ENCODE measurements at places on chromosomes 1 and 21. TPM values are rescaled to one million over a fixed set of nuclear protein-coding genes. Genes with fewer than 3 reads are reported as not detected.
A peak's percentile ranks its signal among the peaks of the same experiment; 100 is the strongest.

- no peaks in the 10 kb centered on the region for H3K36me3 ChIP-seq
- no peak overlapping the region for H3K27ac ChIP-seq
- no peak for DNase-seq
- no peak overlapping the region for H3K4me3 ChIP-seq
Observed at GRCh38 chr21:23638131-23638695, 1969.1 kb downstream of the MRPL39 start.

- peaks cover 4% of the 10 kb centered on the region for H3K36me3 ChIP-seq
- no peak for DNase-seq
- no peak overlapping the region for H3K27ac ChIP-seq
- H3K4me1 ChIP-seq = peaks cover 44% of the 10 kb centered on the region
- H3K27me3 ChIP-seq = no peaks in the 10 kb centered on the region
Observed at GRCh38 chr1:82788660-82789059, 987.9 kb downstream of the ADGRL2 start.

LIPI gene
- total RNA-seq = not detected

GRCh38 chr1:236081546-236082227 lies 16.8 kb upstream of the NID1 start:
- no peak overlapping the region for H3K4me3 ChIP-seq
- H3K27me3 ChIP-seq = no peaks in the 10 kb centered on the region
- peaks cover 14% of the 10 kb centered on the region for H3K4me1 ChIP-seq
- H3K36me3 ChIP-seq = no peaks in the 10 kb centered on the region
- no peak for DNase-seq

DNA sequence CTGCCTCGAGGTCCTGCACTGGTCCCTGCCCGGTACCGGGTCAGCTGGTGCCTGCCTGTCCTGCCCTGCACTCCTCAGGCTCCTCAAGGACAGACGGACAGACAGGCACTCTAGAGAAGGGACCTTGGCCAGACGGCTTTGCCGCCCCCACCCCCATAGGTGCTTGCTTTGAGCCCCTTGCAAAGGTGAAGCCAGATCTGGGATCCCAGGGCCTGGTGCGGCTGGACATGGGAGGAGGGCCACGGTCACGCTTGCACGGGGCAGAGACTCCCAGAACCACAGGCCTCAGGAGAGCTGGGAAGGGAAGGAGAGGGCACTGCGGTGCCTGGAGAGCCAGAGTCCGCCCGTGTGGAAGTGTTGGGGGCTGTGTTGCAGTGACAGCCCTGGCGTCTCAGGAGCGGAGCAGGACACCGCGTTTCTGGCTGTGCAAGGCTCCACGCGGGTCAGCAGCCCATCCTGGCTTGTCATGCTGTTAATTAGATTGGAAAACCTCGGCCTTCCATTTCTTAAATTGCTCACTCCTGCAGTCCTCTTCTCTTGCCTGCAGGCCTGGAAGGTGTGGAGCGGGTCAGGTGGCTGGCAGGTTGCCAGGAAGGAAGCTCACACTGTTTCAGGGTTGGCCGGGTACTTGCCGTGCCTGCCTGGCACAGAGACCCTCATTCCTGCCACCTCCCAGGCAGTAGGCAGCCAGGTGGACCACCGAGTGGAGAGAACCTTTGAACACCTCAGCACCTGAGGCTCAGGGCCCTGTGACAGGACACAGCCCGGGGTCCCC lies 16.3 kb downstream of the COL18A1 start:
- peaks cover 19% of the 10 kb centered on the region for H3K4me1 ChIP-seq
- no peaks in the 10 kb centered on the region for H3K36me3 ChIP-seq
- H3K27me3 ChIP-seq = peaks cover 8% of the 10 kb centered on the region
- no peak overlapping the region for H3K4me3 ChIP-seq

DMBX1 gene
- not detected for total RNA-seq

PCAT6 gene
- 4.5 TPM for total RNA-seq

- DNase-seq = no peak
- no peaks in the 10 kb centered on the region for H3K27me3 ChIP-seq
- peaks cover 19% of the 10 kb centered on the region for H3K36me3 ChIP-seq
- no peak overlapping the region for H3K27ac ChIP-seq
- peaks cover 4% of the 10 kb centered on the region for H3K4me1 ChIP-seq
Observed at GRCh38 chr1:234463749-234464148, 15.2 kb downstream of the TARBP1 start.

COL9A2 gene
- 9.0 TPM for total RNA-seq

DNA sequence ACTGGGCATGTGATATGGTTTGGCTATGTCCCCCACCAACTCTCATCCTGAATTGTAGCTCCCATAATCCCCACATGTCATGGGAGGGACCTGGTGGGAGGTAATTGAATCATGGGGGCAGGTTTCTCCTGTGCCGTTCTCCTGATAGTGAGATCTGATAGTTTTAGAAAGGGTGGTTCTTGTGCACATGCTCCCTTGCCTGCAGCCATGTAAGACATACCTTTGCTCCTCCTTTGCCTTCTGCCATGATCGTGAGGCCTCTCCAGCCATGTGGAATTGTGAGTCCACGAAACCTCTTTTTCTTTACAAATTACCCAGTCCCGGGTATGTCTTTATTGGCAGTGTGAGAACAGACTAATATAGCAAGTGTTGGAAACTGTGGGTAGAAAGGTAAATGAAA lies 99.5 kb upstream of the HMCN1 start:
- peaks cover 12% of the 10 kb centered on the region for H3K36me3 ChIP-seq
- no peaks in the 10 kb centered on the region for H3K27me3 ChIP-seq
- H3K4me3 ChIP-seq = no peak overlapping the region
- no peak overlapping the region for H3K27ac ChIP-seq
- DNase-seq = no peak
- no peaks in the 10 kb centered on the region for H3K4me1 ChIP-seq

SH2D1B gene
- total RNA-seq = not detected

PRAMEF17 gene
- total RNA-seq = not detected

DNA sequence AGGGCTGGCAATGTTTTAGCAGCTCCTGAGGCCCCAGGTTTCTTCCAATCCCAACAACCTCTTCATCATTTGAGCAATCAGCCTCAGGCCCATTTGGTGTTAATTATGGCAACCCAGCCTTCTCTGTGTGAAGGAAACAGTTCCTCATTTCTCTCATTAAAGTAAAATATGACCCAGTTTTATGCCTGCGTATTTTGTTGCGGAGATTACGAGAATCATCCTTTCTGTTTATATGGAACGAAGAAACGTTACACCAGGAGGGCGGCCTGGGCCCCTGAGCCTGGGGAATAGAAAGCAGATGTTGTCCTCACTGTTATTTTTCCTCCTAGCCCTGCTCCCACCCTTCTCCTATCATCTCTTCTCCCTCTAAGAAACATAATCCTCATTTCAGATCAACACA lies 332.2 kb upstream of the USP24 start:
- DNase-seq = no peak
- no peak overlapping the region for H3K4me3 ChIP-seq
- H3K4me1 ChIP-seq = no peaks in the 10 kb centered on the region
- no peaks in the 10 kb centered on the region for H3K27me3 ChIP-seq
- no peaks in the 10 kb centered on the region for H3K36me3 ChIP-seq

RNU1-2 gene
- total RNA-seq = 2,478 TPM

- H3K27ac ChIP-seq = no peak overlapping the region
- H3K36me3 ChIP-seq = no peaks in the 10 kb centered on the region
- no peaks in the 10 kb centered on the region for H3K4me1 ChIP-seq
- H3K4me3 ChIP-seq = no peak overlapping the region
- H3K27me3 ChIP-seq = peaks cover 21% of the 10 kb centered on the region
Observed at GRCh38 chr1:165174491-165174890, 182.0 kb downstream of the LMX1A start.

- H3K4me3 ChIP-seq = no peak overlapping the region
- H3K36me3 ChIP-seq = peaks cover 7% of the 10 kb centered on the region
Observed at GRCh38 chr1:172912765-172913260, 137.9 kb downstream of the TNFSF18 start.

DUSP10 gene
- 1.6 TPM for total RNA-seq

OR14K1 gene
- not detected for total RNA-seq

GRCh38 chr21:33650230-33650629 lies 7.9 kb downstream of the ITSN1 start:
- DNase-seq = no peak
- H3K4me1 ChIP-seq = peaks cover 30% of the 10 kb centered on the region
- no peak overlapping the region for H3K27ac ChIP-seq
- no peaks in the 10 kb centered on the region for H3K27me3 ChIP-seq

DNA sequence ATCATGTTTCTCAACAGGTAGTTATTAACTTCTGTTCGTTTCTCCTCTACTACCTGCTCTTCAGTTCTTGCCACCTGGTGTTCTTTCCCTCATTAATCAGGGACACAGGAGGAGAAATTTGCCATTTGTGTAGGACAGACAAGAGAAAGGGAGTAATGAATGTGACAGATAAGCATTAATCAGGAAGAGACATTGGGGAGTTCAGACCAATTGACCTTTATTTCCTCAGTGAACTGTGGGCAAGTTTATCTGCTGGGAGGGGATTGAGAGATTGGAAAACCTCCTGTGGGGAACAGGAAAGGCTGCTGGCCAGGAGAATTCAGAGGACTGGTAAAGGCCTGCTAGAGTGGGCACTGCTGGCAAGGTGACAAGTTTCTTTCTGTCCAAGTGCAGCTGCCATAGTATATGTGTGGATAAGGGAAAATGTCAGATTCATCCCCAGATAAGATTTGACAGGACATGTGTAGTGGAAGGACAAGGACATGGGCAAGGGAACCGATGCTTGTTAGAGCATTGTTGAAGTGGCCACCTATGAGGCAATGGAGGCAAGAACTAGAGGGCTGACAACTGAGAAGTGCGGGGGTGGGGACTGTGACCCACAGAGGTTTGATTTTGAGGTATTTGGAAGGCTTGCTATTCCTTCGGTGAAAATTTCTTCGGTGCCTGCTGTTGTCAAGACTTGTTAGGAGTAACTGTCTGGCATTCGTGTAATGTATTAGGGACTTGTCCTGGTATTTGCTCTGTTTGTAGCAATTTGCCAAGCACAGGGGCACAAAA lies 12.6 kb downstream of the SZT2 start:
- H3K27me3 ChIP-seq = no peaks in the 10 kb centered on the region
- no peak for DNase-seq
- no peak overlapping the region for H3K27ac ChIP-seq

DNA sequence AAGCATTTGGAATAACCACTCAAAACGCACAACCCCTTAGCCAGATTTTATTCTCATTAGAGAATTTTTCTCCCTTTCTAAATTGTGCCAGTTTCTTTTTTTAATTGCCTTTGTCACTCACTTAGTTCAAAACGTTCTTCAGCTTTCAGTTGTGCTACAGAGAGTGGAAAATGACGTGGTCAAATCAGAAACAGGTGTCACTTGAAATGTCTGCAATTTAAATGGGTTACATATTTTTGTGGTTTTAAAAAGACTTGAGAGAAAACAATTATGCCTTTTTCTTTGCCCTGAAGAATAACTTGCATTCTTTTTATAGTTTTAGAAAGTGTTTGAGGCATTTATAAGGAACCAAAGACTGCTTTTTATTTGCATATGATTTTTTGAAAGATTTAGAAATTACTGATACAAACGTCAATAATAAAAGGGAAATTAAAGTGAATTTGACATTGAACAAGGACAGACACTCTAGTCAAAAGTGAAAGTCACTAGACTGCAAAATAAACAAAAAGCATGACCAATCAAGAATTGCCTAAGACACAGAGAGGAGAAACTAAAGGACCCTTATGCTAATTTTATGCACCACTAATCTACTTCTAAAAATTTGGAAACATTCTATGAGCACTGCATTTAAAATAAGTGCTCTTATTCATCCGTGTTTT lies 191.0 kb downstream of the TPR start:
- H3K36me3 ChIP-seq = peaks cover 3% of the 10 kb centered on the region
- peaks cover 8% of the 10 kb centered on the region for H3K4me1 ChIP-seq
- DNase-seq = no peak
- H3K27me3 ChIP-seq = no peaks in the 10 kb centered on the region

FALEC gene
- 1.2 TPM for total RNA-seq

DNA sequence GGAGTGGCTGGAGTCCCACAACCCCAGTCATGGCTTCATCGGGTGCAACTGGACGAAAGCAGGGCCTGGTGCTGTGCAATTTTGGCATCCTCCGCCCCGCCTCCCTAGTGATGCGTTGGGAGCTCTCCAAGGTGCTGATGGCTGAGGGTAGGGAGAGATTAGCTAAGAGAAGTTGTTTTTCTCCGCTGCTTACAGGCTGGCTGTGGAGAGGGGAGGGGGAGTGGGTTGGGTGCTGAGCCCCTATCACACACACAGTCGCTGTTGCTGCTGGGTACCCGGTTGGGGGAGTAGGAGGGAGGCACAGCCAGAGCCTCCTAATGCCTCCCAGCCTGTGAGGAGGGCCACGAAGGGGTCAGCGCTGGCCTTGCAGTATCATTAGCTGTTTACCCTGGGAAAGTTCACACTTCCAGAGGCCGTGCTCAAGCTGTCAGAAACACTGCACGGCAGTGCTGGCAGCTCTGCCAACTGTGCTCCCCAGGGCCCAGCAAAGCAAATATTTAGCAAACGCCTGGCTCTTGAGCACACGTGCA lies 110.0 kb downstream of the GRIK3 start:
- peaks cover 15% of the 10 kb centered on the region for H3K27me3 ChIP-seq
- no peak overlapping the region for H3K27ac ChIP-seq
- peaks cover 6% of the 10 kb centered on the region for H3K4me1 ChIP-seq
- no peaks in the 10 kb centered on the region for H3K36me3 ChIP-seq
- DNase-seq = peak; percentile 88

GRCh38 chr1:101566883-101567538 lies 330.2 kb downstream of the S1PR1 start:
- no peaks in the 10 kb centered on the region for H3K4me1 ChIP-seq
- no peaks in the 10 kb centered on the region for H3K36me3 ChIP-seq
- no peak overlapping the region for H3K4me3 ChIP-seq
- DNase-seq = no peak
- no peaks in the 10 kb centered on the region for H3K27me3 ChIP-seq
- H3K27ac ChIP-seq = no peak overlapping the region

DNA sequence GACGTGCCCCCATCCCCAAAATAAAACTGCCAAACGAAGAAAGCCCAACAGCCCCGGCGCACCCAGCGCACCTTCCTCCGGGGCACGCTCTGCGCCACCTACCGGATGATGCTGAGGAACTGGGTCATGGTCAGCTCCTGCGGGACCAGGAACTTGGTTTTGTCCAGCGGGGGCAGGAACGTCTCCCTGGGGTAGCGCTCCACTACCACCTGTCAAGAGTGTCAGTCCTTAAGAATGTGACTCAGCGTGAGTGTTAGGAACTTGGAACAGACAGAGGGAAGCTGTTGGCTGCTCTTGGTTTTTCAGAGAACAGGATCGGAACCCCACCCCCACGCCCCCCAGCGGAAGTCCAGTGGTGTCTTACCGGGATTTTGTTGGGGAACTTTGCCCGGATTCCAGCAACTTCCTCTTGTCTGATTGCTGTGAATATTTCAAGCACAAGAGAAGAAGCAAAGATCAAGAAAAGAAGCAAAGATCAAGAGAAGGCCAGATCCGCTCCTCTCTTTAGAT lies 431 bp downstream of the MAP1LC3C start:
- peak overlapping the region; percentile 59 for H3K4me3 ChIP-seq
- DNase-seq = peak; percentile 48
- no peaks in the 10 kb centered on the region for H3K36me3 ChIP-seq
- peaks cover 18% of the 10 kb centered on the region for H3K4me1 ChIP-seq
- H3K27me3 ChIP-seq = no peaks in the 10 kb centered on the region

YY1AP1 gene
- 54.5 TPM for total RNA-seq

DNA sequence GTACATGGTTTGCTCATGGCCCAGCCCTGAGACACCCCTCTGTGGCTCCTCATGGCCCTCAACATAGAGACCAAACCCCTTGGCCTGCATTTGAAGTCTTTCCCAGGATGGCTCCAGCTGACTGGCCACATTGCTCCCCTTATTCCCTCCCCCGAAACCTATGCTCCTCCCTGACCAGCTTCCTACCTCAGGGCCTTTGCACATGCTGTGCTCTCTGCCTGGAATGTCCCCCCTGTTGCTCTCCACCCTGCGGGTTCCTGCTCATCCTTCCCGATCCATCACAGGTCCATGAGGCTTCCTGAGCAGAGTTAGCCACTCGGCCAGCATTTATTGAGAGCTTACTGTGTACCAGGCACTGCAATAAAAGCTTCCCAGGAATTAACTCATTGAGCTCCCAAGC lies 70.9 kb upstream of the SELENON start:
- H3K36me3 ChIP-seq = no peaks in the 10 kb centered on the region
- H3K27ac ChIP-seq = no peak overlapping the region
- DNase-seq = no peak
